ENCODE measurements at places on chromosomes 6 and 20.

DNA sequence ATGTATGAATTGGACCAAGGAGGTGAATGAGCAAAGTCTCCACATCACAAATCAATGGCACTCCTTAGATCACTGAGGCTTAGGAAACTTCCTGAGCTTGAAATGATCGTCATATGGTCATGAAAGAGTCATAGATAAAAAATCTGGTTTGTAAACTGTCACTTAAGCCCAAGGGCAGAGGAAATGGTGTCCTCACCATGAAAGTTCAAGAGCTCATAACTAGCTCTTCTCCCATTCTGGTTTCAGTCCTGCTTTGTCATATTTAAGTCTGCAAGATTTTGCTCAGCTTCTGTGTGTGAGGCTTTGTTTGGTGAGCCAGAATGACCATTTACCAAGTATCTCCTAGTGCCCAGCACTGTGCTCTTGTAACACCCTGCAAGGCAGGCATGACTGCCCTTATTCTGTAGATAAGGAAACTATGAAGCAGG is 60.5 kb downstream of the GJA10 start:
- DNase-seq: no peak

DNA sequence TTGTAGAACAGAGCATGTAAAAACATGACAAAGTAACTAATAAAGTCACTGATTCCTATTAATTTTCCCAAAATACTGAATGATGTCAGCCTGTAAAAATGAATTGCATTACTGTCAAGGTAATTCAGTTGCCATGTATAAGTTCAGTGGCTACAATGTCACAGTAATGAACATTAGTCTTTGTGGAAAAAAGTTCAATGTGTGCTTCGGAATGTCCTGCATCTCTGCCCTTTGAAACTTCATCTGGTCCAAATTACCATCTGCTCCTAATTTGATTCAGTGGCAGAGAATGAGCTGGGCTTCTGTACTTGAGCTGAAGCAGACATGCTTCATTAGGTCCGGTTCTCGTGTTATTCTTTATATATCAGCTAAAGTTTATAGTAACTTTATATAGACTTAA is 567.4 kb downstream of the COL12A1 start:
- DNase-seq: no peak

DNA sequence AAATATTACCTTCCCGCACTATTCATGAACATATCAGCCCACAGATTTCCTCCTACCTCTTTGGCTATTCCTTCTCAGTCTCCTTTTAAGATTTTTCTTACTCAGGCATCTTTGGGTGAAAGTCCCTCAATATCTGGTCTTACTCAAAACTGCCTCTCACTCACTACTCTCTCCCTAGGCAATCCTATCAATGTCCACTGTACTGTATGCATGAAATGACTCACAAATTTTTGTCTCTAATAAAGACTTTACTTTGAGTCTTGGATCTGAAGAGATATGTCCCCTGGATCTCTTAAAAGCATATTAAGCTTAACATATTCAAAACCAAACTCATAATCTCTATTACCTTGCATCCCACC is 24.4 kb downstream of the IL22RA2 start:
- no peak for DNase-seq

GRCh38 chr6:52495922-52496321 is 75.8 kb downstream of the EFHC1 start:
- no peak for DNase-seq

- DNase-seq: no peak
Observed at GRCh38 chr6:14933183-14933544, 312.7 kb upstream of the JARID2 start.

GRCh38 chr20:32621891-32622584 is 36.9 kb upstream of the NOL4L start:
- DNase-seq: no peak

GRCh38 chr6:166423781-166424180 is 41.0 kb upstream of the MPC1 start:
- no peak for DNase-seq

Data from NAMALWA (cell line).